Activated CD4-positive, alpha-beta T cell treated with anti-CD3 and anti-CD28 coated beads, Interleukin-2, amount 10 ng/mL, durations not matched to agents 24 days and 14 days (primary cell): ENCODE measurements at places on chromosomes 11 and 22. TPM values are rescaled to one million over a fixed set of nuclear protein-coding genes. Genes with fewer than 3 reads are reported as not detected.

TMPRSS6 gene
- total RNA-seq: 6.8 and 7.1 TPM in 2 replicates

ELMOD1 gene
- not detected in 2 replicates for total RNA-seq

BRD1 gene
- 36.2 and 43.2 TPM in 2 replicates for total RNA-seq

GRCh38 chr11:10017050-10017449 is 277.0 kb downstream of the SBF2 start:
- no peak for DNase-seq

GRCh38 chr11:69467196-69467595 is 14.3 kb upstream of the LINC01488 start:
- DNase-seq: no peak

DNA sequence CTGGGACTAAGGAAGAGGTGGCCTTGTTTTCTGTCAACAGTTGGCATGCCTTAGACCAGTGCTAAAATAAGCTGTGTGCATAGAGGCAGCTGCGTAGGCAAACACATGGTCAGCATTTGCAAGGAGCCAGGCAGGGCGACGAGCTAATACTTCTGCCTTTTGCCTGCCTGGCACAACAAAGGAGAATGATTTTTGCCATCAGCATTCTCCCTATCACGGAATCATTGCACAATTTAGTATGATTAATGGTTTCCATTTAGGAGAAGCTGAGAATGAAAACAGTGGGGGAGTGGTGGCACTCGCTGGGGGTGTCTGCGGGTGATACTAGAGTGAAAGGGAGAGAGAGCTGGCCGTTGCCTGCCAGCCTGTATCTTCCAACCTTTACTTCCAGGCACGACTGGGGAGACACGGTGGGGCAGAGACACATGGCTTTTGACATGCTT is 336.0 kb downstream of the CADM1 start:
- no peak for DNase-seq
